ENCODE measurements at places on chromosomes 7 and 10.

GRCh38 chr10:124724279-124725027 lies 19.7 kb downstream of the FAM53B start:
- no peak for DNase-seq

DNA sequence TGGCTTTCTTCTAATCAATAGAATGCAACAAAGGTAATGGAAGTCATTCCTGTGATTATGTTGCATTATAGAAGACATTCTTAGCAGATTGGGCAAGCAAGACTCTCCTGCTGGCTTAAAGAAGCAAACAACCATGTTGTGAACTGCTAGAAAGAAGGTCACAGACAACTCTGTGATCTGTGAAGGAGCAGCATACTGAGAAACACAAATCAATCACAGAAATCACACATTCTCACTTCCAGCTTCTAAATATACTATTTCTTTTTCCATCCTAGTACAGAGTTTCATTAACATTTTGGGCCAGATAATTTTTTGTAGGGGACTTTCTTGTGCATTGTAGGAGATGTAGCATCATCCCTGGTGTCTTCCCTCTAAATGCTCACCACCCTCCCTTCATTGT lies 28.0 kb upstream of the PALS2 start:
- no peak for DNase-seq

- DNase-seq: no peak
These were observed 85.8 kb downstream of the SNX13 start for GRCh38 chr7:17854261-17855047.

GRCh38 chr7:29485339-29486190 lies 78.1 kb upstream of the PRR15 start:
- DNase-seq: no peak

DNA sequence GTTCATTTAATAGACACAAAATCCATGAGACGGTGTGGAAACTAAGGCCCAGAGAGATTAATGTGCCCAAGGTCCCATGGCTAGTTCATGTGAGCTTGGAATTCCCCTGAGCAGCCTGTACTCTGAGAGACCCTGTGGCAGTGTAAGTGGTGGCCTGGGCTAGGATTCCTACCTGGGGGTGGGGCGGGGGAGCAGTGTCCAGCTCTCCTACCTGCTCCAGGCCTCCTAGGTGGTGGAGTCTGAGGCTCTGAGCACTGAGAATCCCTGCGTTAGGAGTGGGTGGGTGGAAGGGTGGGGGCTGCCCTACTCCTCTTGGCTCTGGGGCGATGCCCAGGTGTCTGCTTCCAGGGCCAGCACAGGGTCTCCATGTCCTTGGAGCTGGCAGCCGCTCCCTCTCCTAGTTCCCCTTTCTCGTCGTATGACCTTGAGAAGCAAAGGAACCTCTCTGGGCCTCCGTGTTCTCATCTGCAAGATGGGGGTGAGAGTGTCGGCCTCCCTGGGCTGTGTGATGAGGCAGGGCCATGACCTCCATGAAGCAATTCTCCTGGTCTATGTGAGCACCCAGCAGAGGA lies 2.5 kb downstream of the SNCG start:
- no peak for DNase-seq

DNA sequence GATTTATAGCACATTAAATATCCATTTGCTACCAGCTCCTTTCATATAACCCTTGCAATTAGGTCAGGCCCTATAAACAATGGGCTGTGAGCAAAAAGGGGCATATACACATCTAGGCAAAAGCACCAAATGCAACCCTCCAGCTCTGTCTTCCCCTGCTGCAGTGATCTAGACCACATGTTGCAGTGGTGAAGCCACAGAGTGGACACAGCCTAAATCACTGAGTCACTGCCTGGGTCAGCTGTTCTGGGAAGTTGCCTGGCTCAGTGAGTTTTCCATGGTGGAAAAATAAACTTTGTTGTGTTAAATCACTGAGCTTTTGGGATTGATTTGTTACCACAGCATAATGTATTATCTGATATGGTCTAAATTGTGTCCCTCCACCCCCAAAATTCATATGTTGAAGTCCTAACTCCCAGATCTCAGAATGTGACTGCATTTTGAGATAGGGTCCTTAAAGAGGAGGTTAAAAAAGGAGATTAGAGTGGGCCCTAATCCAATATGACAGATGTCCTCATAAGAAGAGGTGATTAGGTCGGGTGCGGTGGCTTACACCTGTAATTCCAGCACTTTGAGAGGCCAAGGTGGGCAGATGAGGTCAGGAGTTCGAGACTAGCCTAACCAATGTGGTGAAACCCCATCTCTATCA lies 70.4 kb downstream of the ZFAND4 start:
- no peak for DNase-seq

DNA sequence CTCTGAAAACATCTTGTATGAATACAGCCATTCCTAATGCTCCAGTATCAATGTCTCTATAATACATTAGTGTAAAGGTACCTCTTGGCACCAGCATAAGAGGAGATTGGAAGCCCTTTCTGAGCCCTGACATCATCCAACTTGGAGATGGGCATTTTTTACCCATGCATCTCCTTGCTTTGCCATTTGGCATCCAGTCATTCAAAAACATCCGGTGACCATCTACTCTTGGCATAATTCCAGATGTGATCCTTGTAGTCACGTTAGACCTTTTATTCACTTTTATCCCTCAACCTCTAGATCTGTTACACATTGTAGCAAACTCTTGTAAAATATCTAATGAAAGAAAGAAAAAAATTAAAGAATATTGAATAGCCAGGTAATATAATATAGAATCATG lies 17.9 kb upstream of the SGMS1 start:
- DNase-seq: no peak

DNA sequence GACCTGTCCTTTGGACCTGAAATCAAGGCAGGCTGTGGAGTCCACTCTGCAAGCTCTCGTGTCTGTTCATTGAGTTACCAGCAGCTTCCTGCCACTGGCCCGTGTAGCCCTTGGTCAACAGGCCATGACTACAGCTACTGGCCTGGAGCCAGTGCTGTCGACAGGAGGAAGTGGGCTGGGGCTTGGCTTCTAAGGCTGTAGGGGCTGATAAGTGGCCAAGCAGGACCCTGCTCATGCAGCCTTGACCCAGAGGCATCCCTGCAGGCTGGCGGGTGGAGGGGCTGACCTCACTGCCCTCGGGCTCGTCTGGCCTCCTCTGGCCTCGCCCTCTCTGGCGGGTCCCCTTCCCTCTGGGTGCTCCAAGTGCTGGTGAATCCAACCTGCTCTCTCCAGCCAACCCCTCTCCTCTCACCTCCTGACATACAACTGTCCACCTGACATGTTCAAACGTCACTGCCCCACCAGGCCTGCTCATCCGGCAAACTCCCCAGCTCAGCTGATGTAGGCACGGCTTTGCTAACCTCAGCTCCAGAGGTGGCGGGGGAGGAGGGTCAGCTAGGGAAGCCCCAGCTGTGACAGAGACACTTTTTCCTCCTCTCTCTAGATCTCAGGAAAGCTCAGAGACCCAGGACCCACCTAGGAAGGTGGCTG lies 188.6 kb upstream of the LYZL2 start:
- DNase-seq: no peak

- no peak for DNase-seq
These were observed 209.3 kb upstream of the FRMD4A start for GRCh38 chr10:14540062-14540461.

DNA sequence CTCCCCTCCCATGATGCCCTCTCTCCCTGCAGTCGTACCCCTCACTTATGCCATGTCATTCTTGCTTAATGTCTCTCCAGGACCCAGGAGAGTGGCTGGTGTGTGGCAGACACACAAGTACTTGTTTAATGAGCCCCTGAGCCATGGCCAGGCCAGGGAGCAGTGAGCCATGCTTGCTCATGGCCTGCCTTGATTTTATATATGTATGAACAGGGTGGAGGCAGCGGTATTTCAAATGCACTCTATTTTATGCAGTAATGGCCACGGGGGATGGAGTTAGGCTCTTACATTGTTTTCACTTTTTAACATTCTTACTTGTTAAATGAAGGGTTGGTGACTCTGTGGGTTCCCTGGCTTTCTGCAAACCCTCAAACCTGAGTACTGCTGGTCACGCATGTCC lies 144.8 kb downstream of the FANK1 start:
- DNase-seq: no peak

GRCh38 chr10:44968500-44969400 lies 9.1 kb downstream of the RASSF4 start:
- no peak for DNase-seq

DNA sequence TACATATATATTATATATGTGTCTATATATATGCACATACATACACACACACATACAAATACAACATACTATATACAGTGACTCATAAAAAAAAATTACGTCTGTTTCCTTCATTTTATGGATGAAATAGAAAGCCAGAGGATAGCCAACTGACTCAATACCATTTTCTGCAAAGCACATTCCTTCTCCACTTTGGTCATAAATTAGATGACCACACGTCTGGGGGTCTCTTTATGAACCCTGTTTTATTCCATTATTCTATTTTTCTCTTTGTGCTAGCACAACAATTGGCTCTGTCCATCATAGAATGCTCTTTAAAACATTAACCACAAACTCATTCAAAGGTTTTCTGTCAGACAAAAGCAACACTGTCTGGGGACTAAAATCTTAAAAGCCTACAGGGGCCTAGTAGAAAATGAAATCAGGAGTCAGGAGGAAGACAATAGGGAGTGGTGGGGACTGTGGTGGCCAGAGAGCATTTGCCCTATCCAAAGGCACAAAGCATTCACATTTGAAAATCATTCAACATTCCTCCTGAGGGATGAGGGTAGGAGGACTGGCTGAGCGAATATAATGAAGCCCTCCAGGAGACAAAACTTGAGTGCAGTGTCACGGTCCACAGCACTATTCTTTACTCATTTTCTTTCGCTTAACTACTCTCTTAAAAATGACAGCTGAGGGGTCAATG lies 4.3 kb downstream of the CUBN start:
- DNase-seq: no peak

- no peak for DNase-seq
These were observed 84.3 kb downstream of the KCNMA1 start for GRCh38 chr10:77553311-77553710.

DNA sequence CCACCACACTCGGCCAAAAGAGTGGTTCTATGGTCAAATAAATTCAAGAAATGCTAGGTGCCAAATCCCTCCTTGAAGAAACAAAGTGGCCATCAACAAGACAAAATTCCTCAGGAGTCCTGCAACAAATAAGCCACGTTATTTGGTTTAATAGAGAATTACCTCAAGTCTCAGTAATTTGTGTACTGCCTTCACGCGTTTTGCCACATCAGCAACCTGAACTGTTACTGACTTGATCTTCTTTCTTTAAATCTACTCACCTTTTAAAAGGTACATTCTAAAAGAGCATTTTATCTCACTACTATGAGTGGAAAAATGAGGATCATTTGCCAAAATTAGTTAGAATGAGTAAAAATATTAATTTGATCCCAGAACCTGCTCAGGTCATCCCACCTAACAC lies 34.6 kb upstream of the LCOR start:
- DNase-seq: no peak

- DNase-seq: no peak
These were observed 12.0 kb upstream of the PARD3 start for GRCh38 chr10:34826857-34827766.

DNA sequence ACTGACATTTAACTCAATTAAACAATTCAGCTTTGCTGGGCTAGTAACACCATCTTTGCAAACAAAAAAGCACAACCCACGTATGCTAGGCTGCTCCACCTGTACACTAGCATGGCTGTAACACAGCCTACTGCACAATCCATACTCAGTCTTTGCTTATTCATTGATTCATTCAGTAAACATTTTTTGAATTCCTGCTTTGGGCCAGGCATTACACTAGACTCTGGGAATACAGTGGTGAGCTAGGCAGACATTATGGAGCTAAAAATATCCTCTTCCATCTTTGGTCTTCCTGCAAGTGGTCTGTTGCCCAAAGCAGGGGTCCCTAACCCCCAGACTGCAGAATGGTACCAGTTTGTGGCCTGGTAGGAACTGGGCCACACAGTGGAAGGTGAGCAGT lies 9.9 kb downstream of the CNNM1 start:
- no peak for DNase-seq

DNA sequence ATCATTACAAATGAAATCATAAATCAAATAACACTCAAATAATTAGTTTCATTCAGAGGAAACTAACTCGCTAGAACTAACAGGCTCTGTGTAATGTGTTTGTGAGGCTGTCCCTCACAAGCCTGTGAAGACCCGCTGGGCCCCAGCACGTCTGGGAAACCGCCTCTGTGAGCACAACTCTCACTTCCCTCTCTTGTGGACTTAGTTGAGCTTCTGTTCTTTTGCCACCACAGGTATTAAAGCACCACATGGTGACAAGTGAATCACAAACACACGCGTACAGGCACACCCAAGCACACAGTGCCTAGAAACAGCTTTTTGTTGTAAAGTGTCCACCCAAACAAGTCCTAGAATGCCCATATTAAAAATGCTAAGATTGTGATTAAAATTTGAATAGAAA lies 51.0 kb downstream of the ZNF777 start:
- DNase-seq: no peak

GRCh38 chr7:80232979-80233724 lies 98.5 kb downstream of the GNAI1 start:
- no peak for DNase-seq

DNA sequence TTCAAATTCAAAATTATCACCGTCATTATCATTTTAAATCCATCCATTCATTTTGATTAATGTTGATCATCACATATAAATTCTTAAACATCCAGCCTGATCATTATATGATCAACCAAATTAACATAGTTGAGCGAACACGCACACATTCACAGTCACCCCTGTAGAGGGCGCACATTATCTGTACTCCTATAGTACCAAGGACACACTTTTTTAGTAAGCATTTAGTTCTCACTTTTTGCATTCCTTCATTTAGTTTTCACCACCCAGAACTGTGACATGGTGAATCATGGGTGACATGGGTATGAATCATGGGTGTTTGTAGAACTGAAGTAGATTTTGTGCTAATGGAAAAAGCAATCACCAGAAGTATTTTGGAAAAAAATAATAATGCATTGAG lies 26.0 kb upstream of the ZNF735 start:
- DNase-seq: no peak
